ENCODE measurements at places on chromosomes 16 and 17.

DNA sequence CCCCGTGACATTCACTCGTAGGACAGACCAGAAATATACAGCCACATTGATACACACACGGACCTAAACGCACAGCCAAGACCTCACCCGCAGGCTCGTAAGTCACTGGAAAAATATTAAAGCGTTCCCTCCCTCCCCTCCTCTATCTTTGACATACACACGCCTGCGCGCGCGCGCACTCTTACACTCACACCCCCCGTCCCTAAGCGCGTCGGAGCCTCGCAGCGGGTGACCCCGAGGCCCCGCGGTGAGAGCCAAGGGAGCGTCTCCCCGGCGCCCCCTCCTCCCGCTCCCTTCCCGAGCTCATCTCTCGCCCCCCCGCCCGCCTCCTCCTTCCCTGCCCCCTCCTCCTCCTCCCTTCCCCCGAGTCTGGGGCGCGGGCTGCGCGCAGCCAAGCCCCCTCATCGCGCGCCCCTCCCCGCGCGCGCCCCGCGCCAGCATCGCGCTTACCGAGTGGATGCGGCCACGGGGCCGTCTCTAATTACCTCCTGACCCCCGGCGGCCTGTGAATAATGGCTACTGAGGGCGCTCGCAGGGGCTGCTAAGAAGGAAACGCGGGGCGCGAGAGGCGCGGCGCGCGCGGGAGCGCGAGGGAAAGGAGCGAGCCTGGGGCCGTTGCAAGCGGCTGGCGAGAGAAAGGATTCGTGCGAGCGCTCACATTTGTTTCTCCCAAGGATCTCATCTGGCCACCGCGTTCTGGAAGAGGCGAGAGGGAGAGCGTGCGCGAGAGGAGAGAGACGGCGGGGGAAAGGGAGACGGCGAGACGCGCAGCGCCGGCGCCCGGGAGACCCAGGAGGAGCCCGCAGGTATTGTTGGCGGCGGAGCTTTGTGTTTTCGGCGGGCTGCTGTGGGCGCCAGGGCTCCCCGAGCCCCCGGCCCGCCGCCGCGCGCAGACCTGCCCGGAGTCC lies 42.4 kb downstream of the RAI1 start:
- no peak overlapping the region for H3K4me3 ChIP-seq
- no peaks in the 10 kb centered on the region for H3K27me3 ChIP-seq

GRCh38 chr17:64709481-64709880 lies 47.4 kb upstream of the SMURF2 start:
- peak overlapping the region; percentile 57 for H3K27ac ChIP-seq
- peaks cover 2% of the 10 kb centered on the region for H3K4me1 ChIP-seq
- H3K27me3 ChIP-seq: no peaks in the 10 kb centered on the region
- H3K36me3 ChIP-seq: no peaks in the 10 kb centered on the region

- peaks cover 14% of the 10 kb centered on the region for H3K36me3 ChIP-seq
- H3K4me1 ChIP-seq: no peaks in the 10 kb centered on the region
- DNase-seq: no peak
These were observed 567 bp downstream of the OSBPL7 start for GRCh38 chr17:47821031-47821423.

- no peaks in the 10 kb centered on the region for H3K36me3 ChIP-seq
- H3K4me3 ChIP-seq: no peak overlapping the region
- H3K27me3 ChIP-seq: no peaks in the 10 kb centered on the region
- no peak for DNase-seq
- H3K27ac ChIP-seq: no peak overlapping the region
These were observed 238.4 kb downstream of the BCAS3 start for GRCh38 chr17:60916043-60916442.

- H3K4me1 ChIP-seq: no peaks in the 10 kb centered on the region
- no peaks in the 10 kb centered on the region for H3K36me3 ChIP-seq
- H3K27me3 ChIP-seq: no peaks in the 10 kb centered on the region
- H3K4me3 ChIP-seq: no peak overlapping the region
- no peak overlapping the region for H3K27ac ChIP-seq
These were observed 1373.3 kb upstream of the GOT2 start for GRCh38 chr16:60107437-60107836.

GRCh38 chr16:49620158-49620868 lies 235.6 kb downstream of the ZNF423 start:
- H3K4me3 ChIP-seq: no peak overlapping the region
- H3K4me1 ChIP-seq: no peaks in the 10 kb centered on the region
- H3K27ac ChIP-seq: no peak overlapping the region
- no peaks in the 10 kb centered on the region for H3K36me3 ChIP-seq
- DNase-seq: peak; percentile 81
- H3K27me3 ChIP-seq: no peaks in the 10 kb centered on the region

DNA sequence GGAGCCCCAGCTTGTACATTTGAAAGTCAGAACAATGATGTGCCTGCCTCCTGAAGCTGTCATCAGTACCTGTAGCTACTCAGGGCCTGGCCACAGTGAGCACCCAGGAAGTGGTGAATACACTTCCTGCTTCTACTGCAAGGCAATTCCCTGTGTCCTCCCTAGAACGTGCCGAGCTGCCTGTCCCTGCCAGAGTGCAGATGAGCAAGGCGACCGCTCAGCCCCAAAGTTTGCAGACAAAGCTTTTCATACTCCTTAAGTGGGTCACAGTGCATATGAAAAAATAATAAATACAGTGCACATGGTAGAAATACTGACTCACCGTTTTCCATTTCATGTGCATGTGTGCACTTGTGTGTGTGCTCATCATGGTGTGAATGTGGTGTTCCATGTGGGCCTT lies 77.3 kb downstream of the MPRIP start:
- no peaks in the 10 kb centered on the region for H3K36me3 ChIP-seq
- H3K4me1 ChIP-seq: peaks cover 24% of the 10 kb centered on the region
- H3K4me3 ChIP-seq: no peak overlapping the region
- no peaks in the 10 kb centered on the region for H3K27me3 ChIP-seq

- no peaks in the 10 kb centered on the region for H3K36me3 ChIP-seq
- H3K27ac ChIP-seq: no peak overlapping the region
- H3K4me1 ChIP-seq: no peaks in the 10 kb centered on the region
These were observed 25.1 kb downstream of the ABR start for GRCh38 chr17:1154704-1155103.

GRCh38 chr17:81030741-81031565 lies 4.0 kb upstream of the BAIAP2 start:
- no peaks in the 10 kb centered on the region for H3K27me3 ChIP-seq
- H3K4me1 ChIP-seq: peaks cover 11% of the 10 kb centered on the region
- H3K27ac ChIP-seq: peak overlapping the region; percentile 77

All from liver (tissue), 10 donors.